ENCODE measurements at places on chromosomes 12 and 14.

DNA sequence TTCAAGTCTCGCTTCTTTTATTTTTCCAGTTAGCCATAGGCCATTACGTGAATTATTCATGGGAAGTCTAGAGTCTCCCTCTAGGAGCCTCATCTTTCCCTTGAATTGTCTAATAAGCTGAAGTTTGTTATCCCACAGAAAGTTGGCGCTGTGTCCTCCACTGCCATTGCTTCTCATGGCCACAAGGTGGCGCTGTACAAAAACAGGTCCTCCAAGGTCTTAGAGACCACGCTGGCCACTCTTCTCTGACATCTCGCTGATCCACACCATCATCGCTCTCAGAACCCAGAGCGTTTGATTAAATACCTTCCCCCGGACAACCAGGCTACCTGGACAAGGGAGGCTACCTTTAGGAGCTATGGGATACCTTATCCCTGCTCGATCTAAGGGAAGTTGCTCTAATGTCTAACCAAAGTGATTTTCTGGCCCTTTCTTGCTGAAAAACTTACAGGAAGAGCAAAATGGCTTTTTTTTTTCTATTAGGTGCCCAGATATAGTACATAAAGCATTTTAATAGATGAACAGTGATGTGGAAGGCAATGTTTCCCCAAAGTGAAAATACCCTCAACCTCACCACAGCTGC is 110.0 kb downstream of the CCDC60 start:
- DNase-seq = peak; percentile 2

- DNase-seq = peak; percentile 4
Measured at GRCh38 chr12:126741536-126742240, 1525.3 kb upstream of the TMEM132C start.

DNA sequence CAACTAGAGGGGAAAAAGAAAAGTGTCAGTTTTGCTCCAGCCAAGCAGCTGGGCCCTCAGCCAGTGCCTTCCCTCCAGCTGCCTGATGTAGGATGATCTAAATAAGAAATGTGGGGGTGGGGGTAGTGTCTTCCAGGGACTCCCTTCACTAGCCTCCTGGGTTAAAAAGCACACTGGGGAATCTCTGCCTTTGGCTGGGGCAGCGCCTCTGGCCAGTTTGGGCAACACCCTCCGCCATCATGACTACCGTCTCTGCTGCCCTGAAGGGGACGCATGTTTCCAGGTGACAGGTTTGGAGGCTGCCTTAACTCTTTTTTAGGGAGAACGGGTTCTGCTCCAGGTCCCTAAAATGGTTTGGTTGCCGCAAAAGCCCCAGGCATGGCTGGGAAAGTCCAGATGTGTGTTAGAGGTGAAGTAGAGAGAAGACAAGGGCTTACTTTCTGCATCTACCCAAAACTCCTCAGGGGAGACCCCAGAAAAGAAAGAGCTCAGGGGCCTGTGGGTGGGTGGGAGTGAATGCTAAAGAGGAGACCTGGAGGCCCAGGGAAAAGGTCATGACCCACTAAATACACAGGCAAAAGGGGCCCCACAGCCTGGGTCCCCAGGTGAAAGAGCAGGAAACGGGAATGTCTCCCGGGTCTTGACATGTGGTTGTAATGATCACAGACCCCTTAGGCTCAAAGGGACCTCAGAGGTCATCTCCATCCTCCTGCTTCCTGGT is 132.8 kb upstream of the CCND2 start:
- DNase-seq = no peak

DNA sequence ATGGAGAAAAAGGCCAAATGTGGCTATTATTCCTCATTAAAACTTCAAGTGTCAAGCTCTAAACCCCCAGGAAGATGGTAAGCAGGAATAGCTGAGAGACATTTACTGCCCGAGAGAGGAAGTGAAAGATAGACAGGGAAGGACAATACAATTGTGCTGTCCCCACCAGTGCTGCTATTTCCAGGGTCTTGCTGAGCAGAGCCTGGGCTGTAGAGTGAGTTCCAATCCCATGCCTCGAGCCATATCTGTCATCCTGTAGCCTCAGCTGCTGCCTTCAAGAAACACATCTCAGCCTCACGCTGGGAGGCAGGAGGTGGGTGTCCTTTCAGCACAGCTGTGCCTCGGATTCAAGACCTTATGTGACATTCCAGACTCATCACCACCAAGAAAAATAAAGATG is 114.0 kb downstream of the RPAP3 start:
- DNase-seq = no peak

GRCh38 chr14:50954811-50955372 is 10.6 kb upstream of the PYGL start:
- peak; percentile 69 for DNase-seq

GRCh38 chr12:25993901-25994651 is 35.6 kb downstream of the RASSF8 start:
- DNase-seq = peak; percentile 99

GRCh38 chr14:101719045-101719645 is 42.4 kb upstream of the PPP2R5C start:
- DNase-seq = no peak

DNA sequence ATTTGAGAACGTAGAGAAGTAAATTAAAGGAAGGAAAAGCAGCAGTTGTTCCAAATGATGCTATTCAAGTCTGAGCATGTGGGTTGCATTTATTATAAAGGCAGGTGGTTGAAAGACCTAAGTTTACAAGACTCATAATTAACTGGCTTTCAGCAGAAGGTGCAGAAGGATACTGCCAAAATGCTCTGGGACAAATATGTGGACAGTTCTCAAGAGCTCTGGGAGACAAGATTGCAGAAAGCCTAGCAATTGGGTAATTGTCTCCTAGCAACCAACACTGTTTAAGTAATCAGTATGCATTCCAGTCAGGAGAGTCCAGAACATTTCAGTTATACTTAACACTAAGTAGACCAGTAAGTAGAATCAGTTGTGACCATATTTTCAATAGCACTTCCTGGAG is 131.5 kb downstream of the GPR135 start:
- DNase-seq = peak; percentile 96

GRCh38 chr12:123705935-123706334 is 6.2 kb upstream of the ATP6V0A2 start:
- DNase-seq = no peak

GRCh38 chr14:72892879-72893635 is 844 bp downstream of the DPF3 start:
- peak; percentile 33 for DNase-seq

GRCh38 chr12:12010277-12011039 is 60.3 kb upstream of the BCL2L14 start:
- peak; percentile 93 for DNase-seq
